Activated CD8-positive, alpha-beta memory T cell treated with anti-CD3 and anti-CD28 coated beads, Interleukin-2, amount 10 ng/mL, durations not matched to agents 7 days and 5 days (primary cell): ENCODE measurements at places on chromosomes 6 and 20.

- H3K4me3 ChIP-seq: no peak overlapping the region
- peaks cover 8% of the 10 kb centered on the region for H3K36me3 ChIP-seq
- no peak overlapping the region for H3K27ac ChIP-seq
- no peak for DNase-seq
Measured at GRCh38 chr20:49693435-49694171, 20.1 kb downstream of the B4GALT5 start.

DNA sequence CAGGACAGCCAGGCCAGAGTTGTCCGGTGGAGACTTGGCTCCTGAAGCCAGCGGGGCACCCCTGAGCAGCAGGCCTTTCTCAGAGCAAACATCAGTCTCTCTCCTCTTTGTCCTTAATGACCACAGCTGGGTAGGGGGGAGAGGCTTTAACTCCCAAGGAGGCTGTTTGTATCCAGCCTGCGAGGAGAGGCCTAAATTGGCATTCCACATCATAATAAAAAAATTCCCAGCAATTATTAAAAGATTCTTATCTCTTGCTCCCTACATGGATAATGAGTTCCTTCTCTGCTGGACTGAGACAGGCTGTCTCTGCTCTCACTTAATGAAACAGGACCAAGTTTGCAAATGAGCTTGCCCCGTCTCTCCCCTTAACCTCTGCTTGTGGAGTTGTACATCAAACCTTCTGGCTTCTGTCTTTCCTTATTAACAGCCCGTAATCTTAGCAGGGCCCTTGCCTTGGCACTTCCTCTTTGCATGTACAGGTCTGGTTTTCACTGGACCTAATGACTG is 838.2 kb downstream of the MAFB start:
- no peak overlapping the region for H3K4me3 ChIP-seq
- H3K27me3 ChIP-seq: no peaks in the 10 kb centered on the region
- H3K36me3 ChIP-seq: no peaks in the 10 kb centered on the region

- peaks cover 22% of the 10 kb centered on the region for H3K27me3 ChIP-seq
- no peak for DNase-seq
- H3K27ac ChIP-seq: no peak overlapping the region
- H3K4me1 ChIP-seq: no peaks in the 10 kb centered on the region
- H3K4me3 ChIP-seq: no peak overlapping the region
Measured at GRCh38 chr6:168968228-168968627, 285.4 kb downstream of the THBS2 start.

DNA sequence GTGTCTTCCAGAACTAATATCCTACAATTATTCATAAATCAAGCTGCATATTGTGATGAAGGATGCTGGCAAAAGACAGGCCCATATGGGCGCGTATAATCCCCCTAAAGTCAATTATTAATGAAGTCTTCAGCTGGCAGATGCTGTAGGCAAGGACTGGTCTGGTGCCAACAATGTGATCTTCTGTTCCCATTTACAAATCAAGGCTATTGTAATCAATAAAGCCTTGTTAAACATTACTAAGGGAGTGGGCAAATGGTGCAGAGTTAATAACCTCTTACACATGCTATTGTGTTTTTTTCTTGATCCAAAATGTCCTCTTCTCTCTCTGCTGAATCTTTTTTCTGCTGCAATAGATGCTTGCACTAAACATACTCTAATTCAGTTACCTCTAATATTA is 119.0 kb downstream of the ALDH8A1 start:
- no peaks in the 10 kb centered on the region for H3K4me1 ChIP-seq
- H3K27ac ChIP-seq: no peak overlapping the region
- H3K36me3 ChIP-seq: no peaks in the 10 kb centered on the region
- DNase-seq: no peak
- no peak overlapping the region for H3K4me3 ChIP-seq

DNA sequence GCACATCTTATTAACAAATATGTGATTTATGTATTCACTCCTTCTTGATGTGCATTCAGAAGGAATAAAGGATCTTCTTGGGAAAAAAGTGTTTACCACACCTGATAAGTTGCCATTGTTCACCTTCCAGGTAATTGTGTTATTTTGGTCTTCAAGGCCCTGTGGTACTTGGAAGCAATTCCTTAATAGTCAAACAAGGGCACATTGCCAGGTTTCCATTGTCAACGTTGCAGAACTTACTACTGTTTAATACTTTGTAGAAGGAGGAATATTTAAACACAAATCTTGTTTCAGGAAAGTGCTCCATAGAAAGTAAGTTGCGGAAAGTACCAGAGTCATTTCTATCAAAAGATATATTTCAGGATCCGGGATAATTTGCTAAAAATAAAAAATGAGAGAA is 129.5 kb upstream of the SGK1 start:
- no peaks in the 10 kb centered on the region for H3K36me3 ChIP-seq
- no peak for DNase-seq
- no peak overlapping the region for H3K27ac ChIP-seq
- peaks cover 5% of the 10 kb centered on the region for H3K4me1 ChIP-seq
- H3K27me3 ChIP-seq: no peaks in the 10 kb centered on the region

DNA sequence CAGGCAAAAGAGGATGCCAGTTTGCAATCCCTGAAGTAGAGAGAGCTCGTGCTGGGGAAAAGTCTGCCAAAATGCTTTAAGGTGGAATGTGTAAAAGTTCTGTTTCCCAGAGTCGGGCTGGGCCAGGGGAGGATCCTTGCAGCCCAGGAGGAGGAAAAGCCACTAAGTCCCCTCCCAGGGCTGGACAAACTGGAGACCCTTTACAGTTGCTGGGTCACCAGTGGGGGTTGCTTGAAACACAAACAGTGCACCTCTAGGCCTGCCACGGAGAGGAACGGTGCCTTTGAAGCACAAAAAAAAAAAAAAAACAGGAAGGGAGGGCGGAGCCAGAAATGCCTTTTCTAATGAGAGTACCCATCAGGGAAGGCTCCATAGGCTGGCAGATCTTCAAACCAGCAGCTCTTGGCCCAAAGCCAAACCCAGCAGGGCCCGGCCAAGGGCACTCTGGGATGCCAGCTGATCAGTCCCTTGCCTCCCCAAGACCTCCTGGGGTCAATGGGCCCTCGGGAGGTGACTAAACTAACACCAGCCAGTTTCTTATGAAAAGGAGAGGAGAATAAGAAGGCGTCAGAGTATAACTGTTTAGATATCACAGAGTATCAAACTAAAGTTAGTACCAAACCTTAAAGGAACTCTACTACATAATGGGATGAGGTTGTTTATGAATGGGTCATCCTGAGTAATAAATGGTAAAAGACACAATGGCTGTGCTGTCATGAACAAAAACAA is 23.7 kb downstream of the HLA-A start:
- peaks cover 2% of the 10 kb centered on the region for H3K36me3 ChIP-seq
- H3K27ac ChIP-seq: peak overlapping the region; percentile 94
- H3K4me3 ChIP-seq: peak overlapping the region; percentile 87
- peak; percentile 58 for DNase-seq
- peaks cover 3% of the 10 kb centered on the region for H3K27me3 ChIP-seq

GRCh38 chr6:6866656-6867403 is 240.9 kb upstream of the RREB1 start:
- no peak overlapping the region for H3K27ac ChIP-seq
- DNase-seq: no peak

DNA sequence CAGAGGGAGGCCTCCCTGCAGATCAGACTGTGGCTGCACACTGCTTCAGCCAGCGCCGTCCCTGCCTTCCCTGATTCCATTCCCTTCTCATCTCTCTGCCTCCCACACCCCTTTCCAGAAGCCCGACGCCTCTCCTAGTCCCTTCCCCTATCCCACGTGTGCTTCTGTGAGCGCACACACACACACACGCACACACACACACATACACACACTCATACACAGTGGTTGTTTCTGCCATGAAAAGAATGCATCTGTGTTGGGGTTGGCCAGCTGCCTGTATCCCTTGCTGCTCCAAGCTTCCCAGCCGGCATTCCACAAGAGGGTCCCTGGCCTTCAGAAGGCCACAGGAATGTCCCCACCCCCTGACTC is 51.7 kb downstream of the MOCS1 start:
- no peaks in the 10 kb centered on the region for H3K36me3 ChIP-seq
- no peak overlapping the region for H3K4me3 ChIP-seq
- no peak overlapping the region for H3K27ac ChIP-seq

DNA sequence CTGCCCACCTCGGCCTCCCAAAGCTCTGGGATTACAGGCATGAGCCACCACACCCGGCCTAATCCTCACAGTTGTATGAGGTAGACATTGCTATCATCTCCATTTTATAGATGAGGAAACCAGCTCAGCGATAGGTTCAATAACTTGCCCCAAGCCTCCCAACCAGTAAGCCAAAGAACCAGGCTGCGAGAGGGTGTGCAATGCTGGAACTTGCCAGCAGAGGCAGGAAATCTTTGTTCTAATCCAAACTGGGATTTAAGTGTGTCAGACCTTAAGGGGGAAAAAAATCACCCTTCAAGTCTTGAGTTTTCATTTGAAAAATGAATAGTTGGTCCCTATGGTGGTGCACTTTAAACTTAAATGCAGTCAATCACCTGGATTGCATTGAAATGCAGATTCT is 20.1 kb upstream of the RNGTT start:
- no peaks in the 10 kb centered on the region for H3K4me1 ChIP-seq

GRCh38 chr20:32638848-32639247 is 34.9 kb downstream of the C20orf203 start:
- no peak for DNase-seq
- H3K36me3 ChIP-seq: no peaks in the 10 kb centered on the region
- H3K4me1 ChIP-seq: no peaks in the 10 kb centered on the region
- no peak overlapping the region for H3K4me3 ChIP-seq
- no peak overlapping the region for H3K27ac ChIP-seq

DNA sequence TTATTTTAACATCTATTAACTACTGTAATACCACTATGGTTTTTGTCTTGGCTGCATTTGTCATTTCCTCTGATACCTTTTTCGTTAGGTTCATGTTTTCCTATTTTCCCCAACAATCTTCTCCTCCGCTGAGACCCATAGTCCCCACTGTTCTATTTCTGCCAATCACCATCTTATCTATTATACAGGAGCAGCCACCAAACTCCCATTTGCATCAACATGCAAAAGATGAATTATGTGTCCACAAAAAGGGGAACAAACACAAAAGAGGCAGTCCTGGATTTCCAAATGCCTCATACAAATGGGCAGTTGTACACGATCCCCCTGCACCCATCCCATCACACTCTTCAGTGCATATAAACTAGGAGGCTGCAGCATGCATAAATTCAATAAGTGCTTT is 121.7 kb upstream of the MYLIP start:
- no peaks in the 10 kb centered on the region for H3K4me1 ChIP-seq
- H3K27ac ChIP-seq: no peak overlapping the region
- no peak overlapping the region for H3K4me3 ChIP-seq
- H3K36me3 ChIP-seq: no peaks in the 10 kb centered on the region
- no peak for DNase-seq

DNA sequence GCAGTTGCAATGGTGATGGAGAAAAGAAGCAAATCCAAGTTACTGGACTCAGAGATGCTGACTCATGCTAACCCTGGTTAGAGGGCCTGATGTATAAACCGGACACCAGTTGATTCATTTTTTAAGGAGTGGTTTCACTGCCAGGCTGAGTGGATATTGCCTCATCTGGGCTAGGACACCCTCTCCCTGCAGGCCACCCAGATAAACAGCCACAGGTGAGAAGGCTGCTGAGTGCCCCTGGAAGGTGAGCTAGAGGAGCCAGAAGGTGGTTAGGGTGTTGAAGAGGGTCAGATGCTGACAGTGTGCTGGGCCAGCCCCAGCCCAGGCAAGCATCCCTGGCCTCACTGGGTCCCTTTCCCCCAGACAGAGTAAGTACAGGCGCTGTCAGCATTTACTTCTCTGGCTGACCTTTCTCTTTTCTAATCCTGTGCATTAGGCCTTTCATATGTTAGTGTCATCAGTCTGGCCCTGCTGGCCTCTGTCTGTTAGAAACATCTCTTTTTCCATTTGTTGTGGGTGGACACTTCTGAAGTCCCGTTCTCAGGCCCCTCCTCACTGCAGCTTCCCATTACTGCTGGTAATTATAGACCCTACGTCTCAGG is 13.5 kb downstream of the EPB41L1 start:
- DNase-seq: no peak
- H3K4me1 ChIP-seq: no peaks in the 10 kb centered on the region
- peaks cover 17% of the 10 kb centered on the region for H3K27me3 ChIP-seq
- H3K36me3 ChIP-seq: no peaks in the 10 kb centered on the region
- no peak overlapping the region for H3K4me3 ChIP-seq
- no peak overlapping the region for H3K27ac ChIP-seq

DNA sequence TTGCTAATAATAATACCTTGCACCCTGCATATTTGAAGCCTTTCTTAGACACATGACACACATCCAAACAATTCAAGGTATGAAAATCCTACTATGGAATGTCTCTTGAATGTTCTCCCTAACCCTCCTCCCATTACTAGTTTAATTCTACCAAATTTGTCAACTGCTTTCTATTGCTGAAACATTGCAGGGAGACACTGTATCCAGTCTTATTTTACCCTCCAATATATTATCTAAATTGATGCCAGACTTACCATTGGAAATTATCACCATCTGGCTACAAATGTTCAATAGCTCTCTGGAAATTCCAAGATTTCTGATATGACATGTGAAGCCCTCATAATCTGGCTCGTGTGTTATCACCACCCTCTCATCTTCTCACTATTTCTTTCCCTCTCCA is 1027.3 kb upstream of the CITED2 start:
- H3K36me3 ChIP-seq: no peaks in the 10 kb centered on the region
- H3K27me3 ChIP-seq: no peaks in the 10 kb centered on the region
- no peak overlapping the region for H3K4me3 ChIP-seq

- peak; percentile 42 for DNase-seq
- no peak overlapping the region for H3K27ac ChIP-seq
- H3K4me3 ChIP-seq: peak overlapping the region; percentile 19
- H3K27me3 ChIP-seq: no peaks in the 10 kb centered on the region
Measured at GRCh38 chr20:4949833-4950178, 51.5 kb downstream of the SLC23A2 start.

- H3K4me3 ChIP-seq: no peak overlapping the region
- peaks cover 33% of the 10 kb centered on the region for H3K4me1 ChIP-seq
- no peak overlapping the region for H3K27ac ChIP-seq
- peaks cover 78% of the 10 kb centered on the region for H3K36me3 ChIP-seq
- DNase-seq: no peak
Measured at GRCh38 chr6:130206479-130206878, 16.3 kb downstream of the SAMD3 start.

DNA sequence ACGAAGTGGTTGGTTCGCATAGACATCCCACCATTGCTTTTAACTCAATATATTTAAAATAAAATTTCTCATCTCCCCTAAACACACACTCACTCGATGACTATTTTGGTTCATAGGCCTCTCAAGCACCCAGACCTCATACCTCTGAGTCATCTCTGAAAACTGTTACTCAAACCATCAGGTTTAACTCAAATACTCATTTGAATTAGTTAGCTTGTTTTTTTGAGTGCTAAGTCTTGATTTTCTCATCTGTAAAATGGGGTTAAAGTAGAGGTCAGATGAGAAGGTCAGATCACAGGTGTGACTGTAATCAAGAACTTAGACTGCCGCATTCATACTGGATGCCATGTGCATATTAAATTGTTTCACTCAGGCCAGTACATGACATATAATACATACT is 243.9 kb upstream of the TENT5A start:
- no peak overlapping the region for H3K4me3 ChIP-seq
- no peak overlapping the region for H3K27ac ChIP-seq
- DNase-seq: no peak
- no peaks in the 10 kb centered on the region for H3K27me3 ChIP-seq

GRCh38 chr6:36129941-36130666 is at the start of gene MAPK13:
MAPK13 (plus strand) TSS chr6:36130513; CDS start chr6:36130583, 70 bp downstream.
- H3K27me3 ChIP-seq: no peaks in the 10 kb centered on the region
- H3K27ac ChIP-seq: peak within 1 kb of the TSS; percentile 91
- peaks cover 9% of the 10 kb centered on the region for H3K36me3 ChIP-seq
- DNase-seq: no peak
- peaks cover 51% of the 10 kb centered on the region for H3K4me1 ChIP-seq

- H3K27ac ChIP-seq: no peak overlapping the region
- DNase-seq: no peak
- no peaks in the 10 kb centered on the region for H3K27me3 ChIP-seq
- no peaks in the 10 kb centered on the region for H3K36me3 ChIP-seq
- no peak overlapping the region for H3K4me3 ChIP-seq
Measured at GRCh38 chr20:56788041-56788670, 159.1 kb downstream of the TFAP2C start.
